ENCODE measurements at places on chromosomes 4 and X.

GRCh38 chr4:152961014-152961772 lies 25.1 kb downstream of the FHDC1 start:
- peak; percentile 10 for DNase-seq

GRCh38 chrX:115367951-115368350 lies 78.4 kb downstream of the LUZP4 start:
- no peak for DNase-seq

DNA sequence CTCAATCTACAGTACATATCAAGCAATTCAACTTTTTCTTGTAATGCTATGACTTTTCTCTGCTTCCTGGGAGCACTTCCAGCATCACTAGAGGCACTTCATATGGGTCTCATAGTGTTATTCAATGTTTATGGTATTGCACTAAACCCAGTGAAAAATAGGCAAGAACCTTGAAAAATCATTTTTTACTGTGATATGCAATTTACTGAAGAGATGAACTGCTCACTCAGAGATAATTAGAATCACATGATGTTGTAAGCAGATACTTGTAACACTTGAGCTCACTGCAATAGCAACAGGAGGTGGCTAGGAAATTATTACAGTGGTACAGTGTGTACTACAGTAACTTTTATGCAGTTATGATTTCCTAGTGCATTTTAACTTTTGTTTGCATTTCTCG lies 93.3 kb downstream of the RASGEF1B start:
- no peak for DNase-seq

- DNase-seq: no peak
These were observed 5.3 kb downstream of the APOO start for GRCh38 chrX:23902419-23902818.

- no peak for DNase-seq
These were observed 538.7 kb upstream of the PABPC4L start for GRCh38 chr4:134740290-134740689.

DNA sequence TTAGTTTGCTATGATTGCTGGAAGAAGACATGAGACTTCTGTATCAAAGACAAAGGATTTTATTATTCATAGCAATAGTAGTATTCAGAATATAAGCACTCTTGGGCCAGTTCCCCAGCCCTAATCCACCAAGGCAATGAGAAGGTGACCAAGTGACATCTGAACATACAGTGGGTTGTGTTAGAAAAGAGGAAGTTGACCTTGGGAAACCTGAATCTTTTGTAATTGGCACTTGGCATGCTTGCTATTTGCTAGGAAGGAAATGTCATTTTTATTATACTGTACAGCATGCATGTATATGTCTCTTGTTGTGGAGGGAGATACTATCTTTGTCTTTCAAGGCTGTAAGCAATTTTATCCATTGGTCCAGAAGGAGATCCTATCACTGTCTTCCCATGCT lies 216.1 kb upstream of the FAT1 start:
- DNase-seq: no peak

GRCh38 chr4:172486531-172486930 lies 673.3 kb downstream of the GALNTL6 start:
- DNase-seq: peak; percentile 49

GRCh38 chr4:95985051-95985450 lies 145.2 kb downstream of the PDHA2 start:
- no peak for DNase-seq

- peak; percentile 67 for DNase-seq
These were observed 15.8 kb downstream of the DHRSX start for GRCh38 chrX:2484721-2485648.

- DNase-seq: no peak
These were observed 37.3 kb downstream of the ACOX3 start for GRCh38 chr4:8403173-8403753.

DNA sequence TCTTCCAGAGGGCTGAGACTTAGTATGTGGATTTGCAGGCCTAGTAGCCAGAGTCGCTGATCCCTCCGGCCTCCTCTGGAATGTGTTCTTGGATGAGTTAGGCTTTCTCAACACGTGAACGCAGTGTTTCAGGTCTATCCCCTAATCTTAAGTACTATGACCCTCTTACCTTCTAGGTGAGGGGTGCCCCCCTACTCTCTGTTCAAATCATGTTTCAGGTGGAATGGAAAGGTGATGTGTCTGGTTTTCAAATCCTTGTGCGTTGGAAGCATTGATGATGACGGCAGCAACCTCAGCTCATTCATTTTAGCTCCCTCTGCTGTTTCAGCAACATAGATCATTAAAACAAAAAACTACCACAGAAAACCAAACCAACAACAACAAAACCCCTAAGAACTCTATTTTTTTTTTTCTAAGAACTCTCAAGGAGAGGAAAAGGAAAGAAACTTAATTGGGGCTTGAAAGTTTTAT lies 56.4 kb downstream of the RWDD4 start:
- peak; percentile 67 for DNase-seq

DNA sequence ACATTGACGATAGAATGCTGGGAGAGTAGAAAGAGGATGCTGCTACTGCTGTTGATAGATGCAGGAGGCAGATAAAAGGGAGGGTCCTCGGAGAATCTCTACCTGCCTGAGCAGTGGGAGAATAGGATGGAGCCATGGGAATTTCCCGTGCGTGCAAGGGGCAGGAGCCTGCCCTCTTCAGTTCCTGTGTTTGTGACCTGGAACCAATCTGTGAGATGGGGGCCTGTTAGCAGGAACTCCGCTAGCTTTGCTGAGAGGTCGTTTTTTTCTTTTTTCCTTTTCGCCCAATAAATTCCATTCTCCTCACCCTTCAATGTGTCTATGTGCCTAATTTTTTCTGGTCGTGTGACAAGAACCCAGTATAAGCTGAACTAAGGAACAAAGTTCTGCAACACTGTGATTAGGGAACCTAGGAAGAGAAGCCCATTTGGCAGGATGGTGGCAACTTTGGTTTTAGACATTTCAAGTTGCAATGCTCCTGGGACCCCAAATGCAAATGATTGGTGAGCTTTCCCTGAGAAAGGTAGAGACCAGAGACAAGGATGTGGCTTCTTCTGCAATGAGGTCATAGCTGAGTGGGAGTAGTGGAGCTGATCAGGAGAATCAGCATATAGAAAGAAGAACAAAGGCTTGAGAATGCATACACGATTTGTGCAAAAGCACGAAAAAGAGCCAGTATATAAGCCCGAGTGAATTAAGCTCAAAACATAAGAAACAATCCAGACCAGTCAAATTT lies 23.9 kb downstream of the SLC39A8 start:
- no peak for DNase-seq

DNA sequence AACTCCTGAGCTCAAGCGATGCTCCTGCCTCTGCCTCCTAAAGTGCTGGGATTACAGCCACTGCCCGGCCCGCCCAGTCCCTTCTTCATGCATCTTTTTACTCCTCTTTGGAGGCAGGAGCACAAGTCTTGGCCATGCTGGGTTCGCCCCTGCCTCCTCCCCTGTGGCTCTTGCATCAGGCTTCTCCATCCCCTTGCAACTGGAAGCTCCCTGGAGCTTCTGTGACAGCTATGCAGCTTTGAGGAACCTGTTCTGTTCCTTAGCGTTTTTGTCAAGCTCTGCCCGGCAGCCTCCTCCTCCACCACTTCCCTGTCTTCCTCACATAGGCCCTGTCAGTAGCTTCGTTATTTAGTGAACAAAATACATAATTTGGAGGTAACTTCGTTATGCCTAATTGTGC lies 73.9 kb downstream of the PSAPL1 start:
- DNase-seq: no peak

DNA sequence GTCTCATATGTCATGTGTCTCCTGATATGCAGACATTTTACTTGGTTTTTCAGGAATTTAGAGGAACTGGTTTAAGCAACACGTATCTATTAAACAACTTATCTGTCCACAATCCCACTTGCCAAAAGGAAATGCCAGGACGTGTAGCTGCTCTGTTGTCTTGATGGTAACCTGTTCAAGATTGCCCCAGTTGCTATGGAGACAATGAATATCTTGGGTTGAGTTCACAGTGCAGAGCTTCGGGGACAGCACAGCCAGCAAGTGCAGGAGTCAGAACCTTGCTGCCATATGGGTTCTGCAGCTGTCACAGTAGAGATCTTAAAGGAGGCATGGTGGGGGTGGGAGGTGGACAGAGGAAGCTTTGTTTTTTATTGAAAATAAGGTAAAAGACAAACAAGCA lies 28.7 kb upstream of the FAM9B start:
- no peak for DNase-seq

GRCh38 chr4:153204247-153204671 lies at the start of gene TRIM2:
TSS of gene TRIM2 (plus strand) at chr4:153204443. CDS start at chr4:153204531, 88 bp downstream.
- no peak for DNase-seq
